Stimulated activated CD8-positive, alpha-beta memory T cell treated with anti-CD3 and anti-CD28 coated beads, Interleukin-7, amount 100 ng/mL, for 1 hour (primary cell): ENCODE measurements at places on chromosomes 7 and 10.

DNA sequence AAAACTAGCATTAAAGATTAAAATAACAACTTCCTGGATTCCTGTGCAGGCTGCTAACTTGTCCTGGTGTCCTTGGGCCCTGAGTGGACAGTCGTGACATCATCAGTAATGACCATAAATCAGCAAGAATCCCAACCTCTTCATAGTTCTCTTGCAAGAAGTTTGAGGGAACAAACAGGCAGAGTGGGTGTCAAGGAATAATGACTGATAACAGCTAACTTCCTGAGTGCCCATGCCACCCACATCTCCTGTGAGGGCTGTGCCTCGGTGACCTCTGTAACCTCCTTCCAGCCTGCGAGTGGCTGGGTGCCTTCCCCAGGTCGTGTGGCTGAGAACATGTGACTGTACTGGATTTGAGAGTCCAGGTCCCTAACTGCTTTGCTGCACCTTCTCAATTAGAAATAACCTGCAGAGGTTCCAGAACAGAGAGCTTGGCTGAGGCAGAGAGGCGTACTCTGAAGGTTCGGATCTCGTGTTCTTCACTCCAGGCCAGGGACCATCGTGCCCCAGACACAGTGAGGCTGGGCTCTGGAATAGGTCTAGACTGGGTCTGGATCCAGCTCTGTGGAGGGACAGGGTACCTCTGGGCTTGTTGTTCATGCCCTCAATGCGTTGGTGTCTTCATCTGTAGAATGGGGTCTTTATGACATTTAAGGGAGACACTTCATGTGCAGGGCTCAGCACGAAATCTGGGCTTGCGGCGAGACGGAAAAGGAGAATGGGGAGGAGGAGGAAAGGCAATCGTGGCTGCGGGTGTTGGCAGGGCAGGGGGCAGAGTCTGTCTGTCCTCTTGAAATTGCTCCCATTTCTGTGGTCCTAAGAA, 313.1 kb upstream of the ZNF32 start:
- DNase-seq: no peak

GRCh38 chr7:30879139-30880124, 32.2 kb upstream of the AQP1 start:
- DNase-seq: no peak

- no peak for DNase-seq
These were observed 81.3 kb downstream of the INSYN2A start for GRCh38 chr10:127115100-127115499.

DNA sequence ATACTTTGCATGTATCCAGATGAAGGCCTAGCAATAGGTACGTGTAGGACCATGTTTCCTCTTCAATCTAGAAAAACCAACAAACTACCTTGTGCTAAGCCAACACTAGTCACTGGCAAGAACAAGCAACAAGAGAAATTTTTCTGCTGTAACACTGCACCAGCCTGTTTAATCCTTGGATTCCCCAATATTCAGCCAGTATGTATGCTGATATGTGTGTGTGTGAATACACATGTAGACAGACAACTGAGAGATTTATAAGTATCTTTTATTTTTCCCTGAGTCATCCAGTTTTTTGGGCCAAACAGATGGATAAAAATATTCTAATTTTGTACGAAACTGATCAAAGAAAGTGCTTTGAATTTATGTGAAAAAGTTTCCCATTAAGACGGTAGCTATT, 26.2 kb downstream of the GLI3 start:
- no peak for DNase-seq

GRCh38 chr10:128694168-128694850, 568.1 kb upstream of the MKI67 start:
- DNase-seq: no peak

GRCh38 chr7:81816312-81816711, 46.5 kb upstream of the HGF start:
- no peak for DNase-seq

DNA sequence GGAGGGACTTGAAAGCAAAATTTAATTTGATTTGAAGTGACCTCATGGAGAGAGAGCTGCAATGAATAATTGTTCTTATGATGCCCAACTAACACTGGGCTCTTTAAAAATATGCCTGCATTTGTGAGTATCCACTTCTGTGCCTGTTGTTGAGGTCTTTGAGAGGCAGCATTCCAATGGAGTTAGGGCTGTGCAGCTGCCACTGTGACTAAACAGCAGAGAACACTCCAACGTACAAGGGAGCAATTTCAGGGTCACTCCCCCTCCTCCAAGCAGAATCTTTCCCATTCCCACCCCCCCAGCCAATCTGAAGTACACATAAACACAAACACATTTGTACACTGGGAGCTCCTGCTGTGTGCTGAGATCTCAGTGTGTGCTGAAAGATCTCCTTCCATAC, 28.0 kb upstream of the GSAP start:
- no peak for DNase-seq

DNA sequence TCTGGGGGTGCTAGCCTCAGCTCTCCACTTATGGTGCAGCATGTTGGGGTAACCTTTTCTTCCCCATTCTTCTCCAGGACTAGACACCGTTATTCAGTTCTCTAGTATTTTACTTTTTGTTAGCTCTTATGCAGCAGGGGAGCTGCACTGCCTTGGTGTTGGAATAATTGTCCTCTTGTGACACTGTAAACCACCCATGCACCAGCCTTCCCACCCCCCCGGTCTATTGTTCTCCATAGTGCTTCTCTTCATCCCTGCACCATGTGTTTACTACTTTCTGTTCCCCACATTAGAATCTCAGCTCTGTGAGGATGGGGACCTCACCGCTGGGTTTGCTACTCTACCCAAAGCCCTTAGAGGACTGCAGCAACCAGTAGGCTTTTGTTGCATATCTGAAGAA, 230.7 kb downstream of the RPS24 start:
- no peak for DNase-seq

GRCh38 chr10:22704471-22704911, 9.9 kb downstream of the PIP4K2A start:
- no peak for DNase-seq

DNA sequence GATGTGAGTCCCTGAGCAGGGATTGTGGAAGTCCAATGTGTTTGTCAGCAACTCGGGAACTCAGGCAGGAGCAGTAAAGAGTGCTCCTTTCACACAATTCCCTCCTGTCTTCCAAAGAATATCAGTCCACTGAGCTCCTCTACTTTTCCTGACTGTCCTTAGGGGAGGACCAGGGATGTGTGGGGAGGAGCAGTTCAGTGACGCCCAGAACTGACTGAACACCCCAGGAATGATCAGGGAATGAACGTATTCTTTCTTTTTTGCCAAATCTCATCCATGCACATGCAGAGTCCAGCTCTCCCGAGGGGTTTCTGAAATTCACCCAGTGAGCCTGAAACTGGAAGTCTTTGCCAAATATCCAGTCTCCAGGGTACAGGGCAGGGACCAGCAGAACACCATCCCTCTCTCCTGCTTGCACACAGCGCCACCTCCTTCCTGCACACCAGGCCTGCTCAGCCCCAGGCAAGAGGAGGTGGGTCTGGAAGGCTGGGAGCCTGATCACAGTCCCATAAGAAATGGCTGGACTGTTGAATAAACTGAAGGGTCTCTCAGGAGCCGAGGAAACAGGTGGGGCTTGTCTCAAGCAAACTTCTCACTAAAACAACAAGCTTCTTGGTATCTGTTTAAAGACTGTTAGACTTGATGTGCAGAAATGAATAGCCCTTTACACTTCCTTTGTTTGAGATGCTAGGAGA, 294.7 kb downstream of the C7orf25 start:
- no peak for DNase-seq

DNA sequence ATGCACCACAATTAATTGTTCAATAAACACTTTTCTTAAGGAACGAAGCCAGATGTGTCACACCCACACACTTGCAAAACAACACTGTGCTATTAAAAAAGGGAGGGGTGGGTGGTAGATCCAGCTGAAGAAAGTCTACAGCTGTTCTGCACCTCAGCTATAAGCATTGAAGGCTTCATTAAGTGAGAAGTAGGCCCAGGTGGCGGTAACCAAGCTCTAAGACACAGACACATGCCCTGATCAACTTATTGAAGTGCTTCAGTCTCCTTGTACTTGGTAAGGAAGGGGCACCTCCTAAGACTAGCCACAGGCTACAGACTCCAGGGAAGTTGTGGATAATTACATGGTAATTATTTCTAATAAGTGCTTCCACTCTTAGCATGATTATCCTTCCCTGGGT, 4.5 kb upstream of the CPVL start:
- no peak for DNase-seq

- DNase-seq: no peak
These were observed 96.1 kb downstream of the AMPH start for GRCh38 chr7:38535073-38535472.

- no peak for DNase-seq
These were observed 6.3 kb downstream of the ZC3HAV1 start for GRCh38 chr7:139103057-139103815.

GRCh38 chr7:40516376-40516775, 381.6 kb downstream of the SUGCT start:
- no peak for DNase-seq

- DNase-seq: no peak
These were observed 40.1 kb downstream of the GPR26 start for GRCh38 chr10:123706236-123706635.

- DNase-seq: no peak
These were observed 24.9 kb upstream of the CACNA2D1 start for GRCh38 chr7:82468435-82468834.
